ENCODE measurements at places on chromosomes 13 and 19.
A peak's percentile ranks its signal among the peaks of the same experiment; 100 is the strongest.

DNA sequence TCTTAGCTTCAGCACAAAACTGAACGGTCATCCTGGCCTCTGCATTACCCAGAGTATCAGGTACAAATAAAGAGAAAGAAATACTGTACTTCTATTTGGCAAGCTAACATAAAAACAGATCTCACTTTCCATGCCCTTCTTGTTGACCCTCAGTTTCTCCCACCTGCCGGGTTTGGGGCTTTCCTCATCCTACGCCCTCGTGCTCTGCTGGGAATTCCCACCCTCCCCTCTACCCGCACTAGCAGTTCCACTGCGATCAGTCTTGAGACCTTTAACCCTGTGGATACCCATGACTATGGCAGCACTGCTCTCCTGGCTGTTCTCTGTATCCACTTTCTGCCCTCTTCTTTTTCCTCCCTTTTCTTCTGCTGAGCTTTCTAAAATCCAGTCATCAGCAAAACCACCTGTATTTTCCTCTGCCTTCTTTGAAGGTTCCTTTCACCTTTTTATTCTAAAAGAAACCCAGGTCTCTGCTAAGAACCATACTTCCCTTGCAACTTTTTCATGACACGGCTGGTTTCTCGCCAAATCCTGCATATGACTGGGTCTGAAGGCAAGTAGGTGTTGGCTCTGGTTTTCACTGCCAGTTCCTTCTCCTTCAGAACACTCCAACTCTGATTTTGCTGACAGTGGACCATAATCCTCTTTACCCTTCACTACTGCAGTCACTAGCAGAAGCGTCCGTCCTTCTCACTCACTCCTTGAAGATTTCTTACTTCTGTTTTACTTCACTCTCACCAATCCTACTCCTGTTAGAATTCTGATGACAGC, 99.4 kb downstream of the MIPEP start:
- DNase-seq = no peak

- DNase-seq = no peak
Measured at GRCh38 chr13:51925865-51926527, 64.2 kb downstream of the CCDC70 start.

DNA sequence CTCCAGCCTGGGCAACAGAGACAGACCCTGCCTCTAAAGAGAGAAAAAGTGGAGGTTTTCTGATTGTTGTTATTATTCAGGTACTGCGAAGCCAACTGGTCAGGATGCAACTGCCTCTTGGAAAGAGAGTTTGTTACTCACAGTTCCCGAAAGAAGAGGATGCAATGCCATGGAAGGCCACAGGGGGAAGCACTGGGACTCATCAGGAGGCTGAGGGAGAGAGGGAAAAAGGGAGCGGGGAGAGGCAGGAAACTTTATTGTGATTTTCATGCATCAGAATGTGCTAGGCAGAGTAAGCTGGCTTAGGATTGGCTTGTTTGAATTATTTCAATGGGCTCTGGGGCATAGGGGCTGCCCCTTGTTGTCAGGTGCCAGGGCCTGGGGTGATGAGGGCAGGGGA, 27.6 kb downstream of the MYO9B start:
- peak; percentile 53 for DNase-seq

DNA sequence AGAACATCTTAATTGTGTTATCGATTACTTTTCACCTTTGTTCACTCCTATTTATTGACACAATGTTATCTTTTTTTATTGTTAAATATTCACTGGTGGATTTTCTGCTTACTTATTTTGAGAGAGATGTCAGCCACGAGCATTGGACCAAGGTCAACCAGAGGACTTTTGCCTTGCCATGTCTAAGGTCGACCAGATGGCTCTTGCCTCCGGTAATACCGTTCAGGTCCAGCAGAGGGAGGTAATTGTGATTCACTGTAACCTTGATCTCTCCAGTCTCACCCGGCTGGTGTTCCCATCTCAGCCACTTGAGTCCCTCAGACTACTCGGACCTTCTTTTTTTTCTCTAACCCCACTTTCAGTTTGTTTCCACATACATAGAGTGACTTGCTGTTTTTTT, 1438.1 kb downstream of the UQCRFS1 start:
- no peak for DNase-seq

DNA sequence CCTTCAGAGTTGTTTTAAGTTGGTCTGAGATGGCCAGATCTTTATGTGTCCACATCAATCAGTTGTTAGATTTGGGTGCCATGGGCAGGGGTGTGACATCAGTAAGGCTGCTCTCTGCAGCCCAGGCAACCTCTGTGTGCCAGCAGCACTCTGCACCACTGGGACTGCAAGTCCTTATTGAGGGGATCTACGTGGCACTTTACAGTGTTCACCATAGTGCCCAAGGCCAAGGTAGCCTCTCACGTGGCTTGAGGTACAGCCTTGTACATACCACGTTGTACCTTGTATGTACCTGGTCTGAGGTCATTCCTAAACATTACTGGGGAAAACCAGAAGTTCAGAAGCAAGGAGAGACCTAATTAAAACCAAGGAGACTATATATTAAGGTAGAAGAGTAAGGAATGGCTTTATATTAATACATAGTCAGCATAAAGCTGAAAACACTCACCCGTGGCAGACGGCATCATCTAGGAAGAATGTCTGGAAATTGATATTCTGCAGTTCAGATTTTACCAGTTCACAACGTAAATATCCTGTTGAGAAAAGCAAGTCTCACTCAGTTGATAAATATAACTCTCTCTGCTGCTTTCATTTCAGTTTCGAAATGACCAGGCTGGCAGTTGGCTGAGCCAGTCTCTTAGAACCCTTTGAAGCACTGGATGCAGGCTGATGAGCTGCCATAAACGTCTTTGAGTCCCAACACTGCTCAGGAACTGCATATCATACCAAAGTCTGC, 128.8 kb downstream of the ZDHHC20 start:
- no peak for DNase-seq

- peak; percentile 84 for DNase-seq
Measured at GRCh38 chr19:51473009-51473707, 5.2 kb upstream of the CEACAM18 start.

DNA sequence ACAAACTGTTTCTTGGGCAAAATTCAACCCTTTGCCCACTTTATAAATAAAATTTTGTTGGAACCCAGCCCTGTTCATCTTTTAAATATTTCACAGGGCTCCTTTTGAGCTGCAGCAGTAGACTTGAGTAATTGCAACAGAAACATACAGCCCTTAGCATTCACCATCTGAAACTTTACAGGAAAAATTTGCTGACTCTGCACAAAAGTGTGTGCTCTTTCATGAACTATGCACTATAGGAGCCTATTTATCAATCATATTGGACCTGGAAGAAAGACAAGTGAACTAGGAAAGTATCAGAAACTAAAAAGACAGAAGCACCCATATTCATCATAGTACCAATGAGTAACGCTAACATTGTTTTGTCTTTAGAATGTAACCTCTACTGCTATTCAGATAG, 406.9 kb upstream of the SLC10A2 start:
- DNase-seq = no peak

DNA sequence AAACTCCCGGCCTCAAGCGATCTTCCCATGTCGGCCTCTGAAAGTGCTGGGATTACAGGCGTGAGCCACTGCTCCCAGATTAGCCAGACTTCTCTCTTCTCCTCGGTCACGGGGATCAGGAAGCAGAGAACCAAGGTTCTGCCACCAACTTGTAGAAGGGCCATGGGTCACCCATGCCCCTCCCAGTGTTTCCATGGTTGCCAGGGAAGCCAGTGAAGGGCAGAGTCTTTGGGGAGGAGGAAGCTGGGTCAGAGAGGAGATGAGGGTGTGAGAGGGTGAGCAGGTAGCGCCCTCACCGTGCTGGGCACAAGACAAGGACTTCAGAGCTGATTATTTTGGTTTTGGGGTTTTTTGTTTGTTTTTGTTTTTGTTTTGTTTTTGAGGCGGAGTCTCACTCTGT, 77.1 kb downstream of the GNG7 start:
- DNase-seq = peak; percentile 61

DNA sequence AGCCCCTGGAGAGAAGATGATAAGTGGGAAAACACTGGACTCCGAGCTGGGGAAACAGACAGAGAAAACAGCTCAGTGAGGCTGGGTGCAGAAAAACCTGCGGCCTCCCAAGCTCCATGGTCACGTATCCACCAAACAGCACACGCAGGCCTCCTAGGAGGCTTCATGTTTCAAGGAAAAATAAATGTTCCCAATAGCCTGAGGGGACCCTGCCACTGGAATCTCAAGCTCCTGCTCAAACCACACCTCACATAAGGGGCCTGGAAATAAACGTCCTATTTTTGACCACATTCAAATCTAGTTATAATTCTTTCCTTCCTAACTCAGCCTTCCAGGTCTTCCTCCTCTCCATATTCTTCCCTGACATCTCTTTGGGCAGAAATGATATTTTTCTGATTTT, 225.7 kb downstream of the ABCC4 start:
- no peak for DNase-seq

DNA sequence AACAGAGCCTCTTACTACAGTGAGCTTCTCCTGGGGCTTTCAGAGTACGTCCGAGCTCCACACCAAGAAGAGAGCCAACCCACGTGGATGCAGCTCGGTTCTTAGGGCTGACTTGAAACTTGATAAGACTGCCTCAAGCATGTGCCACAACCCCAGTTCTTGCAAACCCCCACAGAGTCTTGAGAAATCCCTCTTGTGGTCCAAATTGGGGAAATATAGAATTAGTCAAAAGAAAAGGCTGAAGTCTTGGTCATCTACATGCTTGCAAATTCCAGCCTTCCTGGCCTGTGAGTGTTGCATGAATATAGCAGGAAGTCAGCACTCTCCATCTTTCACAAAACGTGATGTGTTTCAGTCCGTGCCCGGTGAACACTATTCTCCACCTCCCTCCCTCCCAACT, 95.2 kb downstream of the GGACT start:
- DNase-seq = no peak

DNA sequence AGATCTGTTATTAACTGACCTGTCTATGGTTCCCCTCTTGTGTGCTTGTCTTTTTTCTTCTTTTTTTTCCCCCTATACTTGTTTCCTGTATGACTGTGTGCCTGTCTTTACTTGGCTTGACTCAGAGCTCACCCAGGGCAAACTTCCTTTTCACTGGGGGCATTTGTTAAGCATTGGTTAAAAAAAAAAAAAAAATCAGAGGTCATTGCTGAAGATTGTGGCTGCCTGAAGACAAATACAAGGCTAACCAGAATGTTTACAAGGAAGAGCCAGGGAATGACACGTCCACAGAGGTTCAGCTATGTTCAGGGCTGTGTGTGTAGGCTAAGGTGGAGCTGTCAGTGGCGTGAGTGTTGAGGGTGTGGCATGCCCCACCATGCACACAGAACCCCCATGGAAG, 47.1 kb downstream of the LNX2 start:
- no peak for DNase-seq

DNA sequence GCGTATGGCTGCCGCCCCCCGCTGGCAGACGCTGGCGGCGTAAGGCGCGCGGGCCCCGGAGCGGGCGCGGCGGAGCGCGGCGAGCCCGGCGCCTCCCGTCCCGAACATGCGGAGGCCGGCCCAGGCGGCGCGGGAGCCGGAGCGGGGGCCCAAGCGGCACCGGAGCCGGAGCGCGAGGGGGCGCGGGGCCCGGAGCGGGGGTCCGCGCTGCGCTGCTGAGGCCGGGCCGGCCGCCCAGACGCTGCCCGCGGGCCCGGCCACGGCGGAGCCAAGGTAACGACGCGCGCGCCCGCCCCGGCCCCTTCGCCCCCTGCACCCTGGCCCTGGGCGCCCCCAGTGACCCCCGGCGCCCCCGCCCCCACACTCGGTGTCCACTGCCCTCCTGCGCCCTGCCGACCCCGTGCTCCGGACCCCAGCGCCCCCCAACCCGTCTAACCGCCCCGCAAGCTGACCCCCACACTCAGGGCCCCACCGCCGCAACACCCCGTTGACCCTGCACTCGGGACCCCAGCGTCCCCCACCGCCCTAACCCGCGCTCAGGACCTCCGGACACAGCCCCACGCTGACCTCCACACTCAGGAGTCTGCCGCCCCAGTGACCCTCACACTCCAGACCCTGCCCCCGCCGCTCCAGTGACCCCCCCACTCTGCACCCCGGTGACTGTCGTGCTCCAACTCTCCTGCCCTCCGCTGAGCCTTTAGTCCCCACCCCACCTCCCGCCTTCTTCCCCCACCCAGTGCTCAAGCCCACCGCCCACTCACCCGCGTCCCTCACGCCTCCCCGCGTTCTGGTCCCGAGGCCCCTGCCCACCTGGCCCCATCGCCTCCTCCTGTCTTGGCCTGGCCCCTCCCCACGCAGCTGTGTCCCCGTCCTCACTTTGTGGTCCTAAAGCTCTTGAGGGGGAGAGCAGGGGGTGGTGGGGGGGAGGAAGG, at the start of gene CSNK1G2:
TSS of gene CSNK1G2 (plus strand) at position 27 of the 932 bp plus-strand sequence. CDS start 28,601 bp downstream, outside the sequence.
- peak; percentile 56 for DNase-seq

GRCh38 chr19:21482863-21483276, 22.5 kb upstream of the ZNF429 start:
- peak; percentile 36 for DNase-seq

GRCh38 chr13:111114362-111115060, 599 bp upstream of the ARHGEF7 start:
- DNase-seq = peak; percentile 40

- peak; percentile 53 for DNase-seq
Measured at GRCh38 chr19:38650911-38651584, 3.6 kb downstream of the ACTN4 start.

- no peak for DNase-seq
Measured at GRCh38 chr13:30134578-30134977, 172.8 kb downstream of the KATNAL1 start.

DNA sequence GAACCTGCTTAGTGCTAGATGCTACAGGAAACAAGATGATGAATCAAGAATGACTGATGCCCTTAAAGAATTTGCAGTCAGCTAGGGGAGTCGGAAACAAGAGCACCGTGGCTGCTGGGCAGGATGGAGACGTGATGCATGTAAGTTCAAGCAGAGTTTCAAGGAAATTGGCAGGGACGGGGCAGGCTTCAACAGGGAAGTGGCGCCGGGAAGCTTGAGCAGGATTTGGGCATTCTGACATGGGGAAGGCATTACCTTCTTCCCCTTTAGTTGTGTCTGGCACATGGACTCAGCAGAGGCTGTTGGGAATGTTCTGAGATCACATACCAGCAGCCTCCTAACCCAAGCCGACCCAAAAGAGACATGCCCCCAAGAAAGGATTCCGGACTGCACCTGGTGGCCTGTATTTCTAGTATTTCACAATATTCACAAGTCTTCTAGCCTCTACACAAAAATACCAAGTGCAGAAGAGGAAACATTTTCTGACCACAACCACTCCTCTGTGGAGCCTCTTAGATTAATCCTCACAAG, 138.2 kb downstream of the CRYL1 start:
- DNase-seq = no peak

DNA sequence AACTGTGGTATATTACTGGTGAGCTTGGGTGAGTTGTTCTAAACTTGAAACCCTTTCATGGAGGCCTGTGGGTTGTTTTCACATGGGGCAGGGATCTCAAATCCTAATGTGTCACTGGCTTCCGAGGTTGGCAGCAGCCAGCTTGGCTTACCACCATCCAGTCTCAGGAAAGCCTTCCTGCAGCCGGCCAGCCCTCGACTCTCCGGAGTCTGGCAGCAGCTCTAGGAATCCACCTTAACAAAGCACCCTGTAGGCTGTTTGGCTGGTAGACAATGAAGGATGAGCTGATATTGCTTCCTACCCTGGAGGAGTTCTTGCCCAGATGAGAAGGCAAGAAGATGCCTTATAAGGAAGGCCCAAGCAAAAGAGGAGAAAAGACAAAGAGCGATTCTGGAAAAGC, 188.3 kb downstream of the KLF12 start:
- no peak for DNase-seq

Measured in adrenal gland (tissue), 19 donors.